ENCODE measurements at places on chromosomes 13 and 19. TPM values are rescaled to one million over a fixed set of nuclear protein-coding genes. Genes with fewer than 3 reads are reported as not detected.

The GNG8 gene
- total RNA-seq: 24.8 TPM

The AP1M2 gene
- not detected for total RNA-seq

The CD37 gene
- total RNA-seq: 262 TPM

The SMIM44 gene
- total RNA-seq: not detected

The KIRREL2 gene
- total RNA-seq: 3.0 TPM

The CEACAM1 gene
- total RNA-seq: 8.2 TPM

The ZNF569 gene
- total RNA-seq: 16.1 TPM

DNA sequence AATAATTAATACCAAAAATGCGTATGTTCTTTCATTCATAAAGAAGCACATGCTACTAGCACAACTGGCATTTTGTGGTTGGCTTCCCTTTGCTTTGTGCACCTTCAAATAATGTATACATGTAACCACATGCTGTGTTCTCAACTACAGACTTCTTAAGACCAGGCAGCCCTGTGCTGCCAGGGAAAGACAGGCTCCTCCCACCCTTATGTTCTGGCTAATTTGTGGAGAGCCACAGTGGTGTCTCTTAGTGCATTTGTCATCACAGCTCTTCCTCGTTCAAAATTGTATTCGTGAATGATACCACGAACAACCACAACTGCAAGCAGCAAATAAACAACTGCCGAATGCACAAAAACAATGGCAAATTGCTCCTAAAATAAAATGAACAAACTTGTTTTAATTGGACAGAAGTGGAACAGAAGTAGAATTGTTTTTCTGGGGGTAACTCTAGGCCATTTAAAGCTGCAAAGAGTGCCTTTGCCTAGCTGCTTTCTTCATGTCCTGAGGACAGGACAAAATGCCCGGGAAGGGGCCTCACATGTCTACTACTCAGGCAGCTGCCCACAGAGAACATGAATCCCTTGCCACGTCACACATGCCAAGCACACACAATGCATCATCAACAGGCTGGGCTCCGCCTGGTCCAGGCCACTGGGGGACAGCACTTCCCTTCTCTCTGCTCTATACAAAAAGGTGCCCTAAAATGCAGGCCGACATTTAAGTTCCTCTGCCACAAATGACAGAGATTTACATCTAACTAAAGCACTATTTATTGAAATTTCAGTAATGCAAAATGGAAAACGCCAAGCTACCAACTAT, 21.7 kb downstream of the IRS2 start:
- peak overlapping the region; percentile 46 for H3K4me3 ChIP-seq
- peak; percentile 34 for DNase-seq
- no peaks in the 10 kb centered on the region for H3K27me3 ChIP-seq
- peaks cover 40% of the 10 kb centered on the region for H3K4me1 ChIP-seq

DNA sequence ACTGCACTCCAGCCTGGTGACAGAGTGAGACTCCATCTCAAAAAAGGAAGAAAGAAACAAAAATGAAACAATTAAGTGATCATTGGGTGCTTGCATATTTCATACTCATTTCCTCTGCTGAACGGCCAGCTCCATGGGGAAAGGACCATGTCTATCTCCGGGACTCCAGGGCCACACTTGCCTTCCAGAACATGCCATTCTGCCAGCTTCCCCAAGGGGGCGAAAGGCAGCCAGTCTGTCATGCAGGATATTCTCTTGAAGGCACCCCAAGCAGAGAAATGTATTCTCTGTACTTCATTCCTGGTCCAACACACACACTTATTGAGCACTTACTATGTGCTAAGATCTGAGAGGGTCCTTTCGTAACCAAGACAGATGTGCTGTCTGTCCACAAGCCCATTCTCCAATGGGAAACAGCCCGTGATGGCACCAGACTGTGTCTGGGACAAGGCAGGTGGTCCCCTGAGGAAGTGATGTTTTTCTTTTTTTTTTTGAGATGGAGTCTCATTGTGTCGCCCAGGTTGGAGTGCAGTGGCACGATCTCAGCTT, 10.2 kb upstream of the CARM1 start:
- no peaks in the 10 kb centered on the region for H3K36me3 ChIP-seq
- H3K27me3 ChIP-seq: no peaks in the 10 kb centered on the region
- peak; percentile 53 for DNase-seq
- peaks cover 10% of the 10 kb centered on the region for H3K4me1 ChIP-seq
- H3K27ac ChIP-seq: no peak overlapping the region
- no peak overlapping the region for H3K4me3 ChIP-seq

DNA sequence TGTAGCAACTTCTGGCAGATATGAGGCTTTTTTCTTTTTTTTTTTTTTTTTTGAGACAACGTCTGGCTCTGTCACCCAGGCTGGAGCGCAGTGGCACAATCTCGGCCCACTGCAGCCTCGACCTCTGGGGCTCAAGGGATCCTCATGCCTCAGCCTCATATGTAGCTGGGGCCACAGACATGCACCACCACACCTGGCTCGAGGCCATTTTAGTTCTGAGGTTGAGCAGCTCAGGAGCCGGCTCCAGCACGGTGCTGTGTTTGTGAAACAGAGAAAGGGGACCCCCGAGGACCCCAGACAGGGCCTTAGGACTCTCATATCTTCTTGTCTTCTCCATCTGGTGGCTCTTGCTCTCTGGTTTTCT, 3.4 kb upstream of the FLT3LG start:
- DNase-seq: no peak
- H3K4me1 ChIP-seq: peaks cover 60% of the 10 kb centered on the region
- H3K4me3 ChIP-seq: peak overlapping the region; percentile 86
- H3K27ac ChIP-seq: peak overlapping the region; percentile 94
- peaks cover 3% of the 10 kb centered on the region for H3K36me3 ChIP-seq
- H3K27me3 ChIP-seq: no peaks in the 10 kb centered on the region

DNA sequence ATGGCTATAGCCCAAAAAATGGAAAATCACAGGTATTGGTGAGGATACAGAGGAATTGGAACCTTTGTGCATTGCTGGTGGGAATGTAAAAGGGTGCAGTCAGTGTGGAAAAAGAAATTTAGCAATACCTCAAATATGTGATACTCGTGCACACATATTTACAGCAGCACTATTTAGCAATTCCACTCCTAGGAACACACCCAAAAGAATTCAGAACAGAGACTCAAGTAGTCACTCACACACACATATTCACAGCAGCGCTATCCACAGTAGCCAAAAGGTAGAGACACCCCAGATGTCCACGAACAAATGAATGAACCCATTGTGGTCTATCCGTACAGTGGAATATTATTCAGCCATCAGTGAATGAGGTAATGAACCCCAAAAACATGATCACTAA, 114.0 kb downstream of the COL4A2 start:
- H3K36me3 ChIP-seq: peaks cover 2% of the 10 kb centered on the region
- H3K4me3 ChIP-seq: no peak overlapping the region
- H3K27me3 ChIP-seq: peaks cover 94% of the 10 kb centered on the region
- H3K27ac ChIP-seq: no peak overlapping the region
- peaks cover 17% of the 10 kb centered on the region for H3K4me1 ChIP-seq

- no peak overlapping the region for H3K4me3 ChIP-seq
- H3K27ac ChIP-seq: no peak overlapping the region
- H3K4me1 ChIP-seq: no peaks in the 10 kb centered on the region
- H3K27me3 ChIP-seq: no peaks in the 10 kb centered on the region
Measured at GRCh38 chr13:29994911-29995595, 144.6 kb upstream of the UBL3 start.

DNA sequence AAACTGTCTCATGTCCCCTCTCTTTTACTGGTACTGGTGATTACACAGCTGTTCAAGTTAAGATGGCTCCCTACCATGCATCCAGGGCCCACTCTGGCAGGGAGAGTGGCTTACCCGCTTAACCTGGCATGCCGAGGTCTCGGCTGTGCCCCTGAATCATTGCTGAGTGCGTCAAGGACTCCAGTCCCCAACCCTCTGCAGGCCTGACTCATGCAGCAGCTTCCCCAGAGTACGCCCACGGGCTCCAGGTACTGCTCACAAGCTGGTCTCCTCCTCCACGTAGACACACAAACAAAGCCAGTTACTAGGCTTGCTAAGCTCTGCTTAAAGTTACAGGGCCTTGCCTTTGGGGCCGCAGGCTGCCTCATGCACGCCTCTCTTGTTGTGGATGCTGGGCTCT, 447.4 kb downstream of the COG6 start:
- peak overlapping the region; percentile 94 for H3K27ac ChIP-seq
- H3K36me3 ChIP-seq: peaks cover 29% of the 10 kb centered on the region
- H3K27me3 ChIP-seq: no peaks in the 10 kb centered on the region
- peaks cover 75% of the 10 kb centered on the region for H3K4me1 ChIP-seq

GRCh38 chr13:31008400-31009115, 76.1 kb downstream of the TEX26 start:
- DNase-seq: peak; percentile 9
- H3K4me1 ChIP-seq: peaks cover 23% of the 10 kb centered on the region
- peak overlapping the region; percentile 0 for H3K27ac ChIP-seq
- no peaks in the 10 kb centered on the region for H3K36me3 ChIP-seq

- H3K4me3 ChIP-seq: no peak overlapping the region
- no peaks in the 10 kb centered on the region for H3K36me3 ChIP-seq
- peaks cover 27% of the 10 kb centered on the region for H3K27me3 ChIP-seq
- DNase-seq: no peak
Measured at GRCh38 chr13:101098873-101099272, 317.4 kb downstream of the NALCN start.

DNA sequence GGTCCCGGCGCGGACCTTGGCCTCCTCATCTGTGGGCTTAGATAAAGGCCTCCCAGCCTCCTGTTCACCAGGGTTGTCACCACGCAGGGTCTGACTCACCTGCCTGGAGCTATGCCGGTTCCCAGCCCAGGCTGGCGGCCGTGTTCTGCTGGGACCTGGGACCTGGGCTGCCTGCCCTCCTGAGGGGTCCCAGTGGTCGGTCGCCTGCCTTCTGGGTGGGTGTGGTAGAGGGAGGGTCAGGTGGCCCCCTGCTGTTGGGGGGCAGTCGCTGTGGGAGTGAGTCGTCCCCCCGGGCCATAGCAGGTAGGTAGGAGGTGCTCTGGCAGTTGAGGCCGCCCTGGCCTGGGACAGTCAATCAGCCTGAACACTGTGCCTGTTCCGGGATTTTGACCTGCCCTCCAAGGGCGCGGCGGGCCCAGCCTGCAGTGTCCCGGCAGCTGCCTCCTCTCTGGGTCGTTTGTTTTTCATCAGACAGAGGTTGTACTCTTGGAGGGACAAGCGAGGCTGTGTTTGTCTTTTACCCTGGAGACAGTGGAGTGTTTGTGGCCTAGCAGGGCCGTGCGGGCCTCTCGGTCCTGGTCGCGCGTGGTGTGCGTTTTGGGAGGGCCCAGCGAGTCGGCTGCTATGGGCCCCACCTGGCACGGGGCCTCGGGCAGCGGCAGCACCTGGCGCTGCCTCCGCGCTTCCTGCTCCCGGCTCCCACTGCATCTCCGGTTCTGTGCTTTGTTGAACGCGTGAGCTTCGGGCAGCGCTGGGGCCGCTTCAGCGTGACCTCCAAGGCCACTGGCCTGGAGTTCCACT, 2.6 kb downstream of the ADAT3 start:
- DNase-seq: no peak
- H3K4me3 ChIP-seq: no peak overlapping the region
- H3K27me3 ChIP-seq: no peaks in the 10 kb centered on the region
- no peak overlapping the region for H3K27ac ChIP-seq
- no peaks in the 10 kb centered on the region for H3K36me3 ChIP-seq

GRCh38 chr13:113383089-113383488, 19.2 kb upstream of the GRTP1 start:
- H3K4me3 ChIP-seq: no peak overlapping the region
- peaks cover 11% of the 10 kb centered on the region for H3K4me1 ChIP-seq
- H3K27me3 ChIP-seq: peaks cover 11% of the 10 kb centered on the region

- no peak for DNase-seq
- peak overlapping the region; percentile 84 for H3K27ac ChIP-seq
- peaks cover 31% of the 10 kb centered on the region for H3K4me1 ChIP-seq
- peak overlapping the region; percentile 59 for H3K4me3 ChIP-seq
Measured at GRCh38 chr13:30346789-30347167, 39.4 kb upstream of the KATNAL1 start.

Measured in activated T-cell treated with anti-CD3 and anti-CD28 coated beads, Interleukin-2, amount 50 U/mL, for 72 hours (primary cell).